ENCODE measurements at places on chromosomes 4 and X. TPM values are rescaled to one million over a fixed set of nuclear protein-coding genes. Genes with fewer than 3 reads are reported as not detected.
A peak's percentile ranks its signal among the peaks of the same experiment; 100 is the strongest.

ARMCX5 gene
- 17.0 TPM for total RNA-seq

PRICKLE3 gene
- 6.9 TPM for total RNA-seq

EXOC1L gene
- total RNA-seq, result not detected

PNMA6A gene
- 1.5 TPM for total RNA-seq

GABRQ gene
- 0.60 TPM for total RNA-seq

XKRX gene
- 0.30 TPM for total RNA-seq

DRD5 gene
- not detected for total RNA-seq

TMPRSS11B gene
- total RNA-seq, result not detected

GRCh38 chr4:37802068-37802666 lies 24.3 kb upstream of the PGM2 start:
- peak; percentile 81 for DNase-seq

- DNase-seq, result no peak
Observed at GRCh38 chr4:10130178-10130888, 13.7 kb upstream of the WDR1 start.

DNA sequence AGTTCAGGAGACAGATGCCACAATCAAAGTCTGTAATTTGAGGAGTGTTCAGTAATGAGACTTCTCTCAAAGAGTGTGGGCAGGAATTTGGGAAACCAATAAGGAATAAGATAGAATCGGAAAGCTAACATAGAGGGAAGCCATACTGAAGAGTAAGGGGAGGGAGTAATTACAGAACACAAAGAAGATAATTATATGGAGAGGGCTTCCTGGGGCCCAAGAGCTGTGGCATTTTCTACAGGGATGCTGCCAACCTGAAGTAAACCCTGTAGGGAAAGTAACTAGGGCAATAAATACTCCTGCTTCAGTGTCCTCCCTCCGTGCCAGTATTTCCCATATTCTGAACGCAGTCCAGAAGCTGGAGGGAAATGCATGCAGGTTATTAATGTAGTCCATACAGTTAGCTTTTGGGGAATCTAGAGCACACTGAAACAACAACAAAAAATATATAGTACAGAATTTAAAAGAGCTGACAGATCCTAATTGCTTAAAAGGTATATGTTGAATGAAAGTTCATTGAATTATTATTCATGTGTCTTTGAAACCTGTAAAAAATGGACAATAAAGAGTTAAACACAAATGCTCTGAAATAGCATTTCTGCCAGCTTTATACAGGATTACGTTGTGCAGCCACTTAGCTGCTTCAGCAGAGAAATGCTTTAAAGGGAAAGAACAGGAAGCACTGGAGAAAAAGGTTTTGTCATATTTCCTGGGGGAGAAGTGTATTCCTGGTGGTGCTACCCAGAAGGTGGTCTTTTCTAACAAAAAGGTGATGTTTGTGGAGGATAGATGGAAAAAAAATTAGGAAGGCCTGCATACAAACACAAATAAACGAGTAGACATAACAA lies 48.0 kb downstream of the CXXC4 start:
- DNase-seq, result no peak

DNA sequence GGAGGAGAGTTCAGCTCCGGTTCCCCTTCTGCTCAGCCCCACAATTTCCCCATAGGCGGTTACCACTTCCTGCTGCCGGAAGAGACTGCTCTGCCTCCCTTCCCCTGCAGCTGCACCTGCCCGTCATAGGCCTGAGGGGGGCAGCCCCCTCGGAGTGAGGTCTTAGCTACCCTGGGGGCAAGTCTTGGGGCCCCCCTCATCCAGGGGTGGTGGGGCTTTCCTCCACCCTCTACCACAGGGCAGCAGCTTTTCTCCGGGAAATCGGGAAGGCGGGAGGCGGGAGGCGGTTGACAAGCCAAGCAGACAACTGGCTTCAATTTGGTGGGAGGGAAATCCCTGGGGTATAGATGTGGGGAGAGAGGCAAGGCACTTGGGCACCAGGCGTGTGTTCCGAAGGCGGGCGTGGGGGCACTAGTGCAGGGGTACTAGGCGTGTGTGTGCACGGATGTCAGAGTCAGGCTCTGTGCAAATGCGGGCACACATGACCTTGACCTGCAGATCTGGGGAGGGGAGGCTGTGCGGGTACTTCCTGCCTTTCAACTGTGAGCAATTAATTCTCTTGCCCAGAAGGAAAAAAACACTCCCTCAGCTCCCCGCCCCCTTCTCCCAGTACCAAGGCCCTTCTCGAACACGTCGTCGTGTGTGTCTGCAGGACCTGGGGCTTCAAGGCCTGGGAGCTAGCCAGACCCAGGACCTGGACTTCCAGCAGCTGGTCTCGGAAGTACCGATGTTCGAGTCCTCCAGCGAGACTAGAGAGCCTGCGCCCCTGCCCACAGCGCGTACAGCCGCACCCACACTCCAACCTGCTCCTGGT lies 1.0 kb upstream of the ARHGAP4 start:
- DNase-seq, result peak; percentile 21

DNA sequence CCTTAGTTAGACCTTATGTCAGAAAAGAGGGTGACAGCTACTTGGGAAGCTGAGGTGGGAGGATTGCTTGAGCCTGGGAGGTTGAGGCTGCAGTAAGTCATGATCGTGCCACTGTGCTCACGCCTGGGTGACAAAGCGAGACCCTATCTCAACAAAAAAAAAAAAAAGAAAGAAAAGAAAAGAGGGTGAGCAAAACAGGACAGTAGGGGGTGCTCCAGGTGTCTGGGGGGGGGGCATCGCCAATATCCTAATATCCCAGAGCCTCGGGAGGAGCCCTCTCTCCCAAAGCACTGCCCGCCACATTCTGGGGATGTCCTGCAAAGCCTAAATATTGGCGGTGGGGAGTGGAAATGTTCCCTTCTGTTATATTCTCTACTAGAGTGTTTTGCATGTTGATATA lies 120.9 kb upstream of the TBL1X start:
- DNase-seq, result no peak

DNA sequence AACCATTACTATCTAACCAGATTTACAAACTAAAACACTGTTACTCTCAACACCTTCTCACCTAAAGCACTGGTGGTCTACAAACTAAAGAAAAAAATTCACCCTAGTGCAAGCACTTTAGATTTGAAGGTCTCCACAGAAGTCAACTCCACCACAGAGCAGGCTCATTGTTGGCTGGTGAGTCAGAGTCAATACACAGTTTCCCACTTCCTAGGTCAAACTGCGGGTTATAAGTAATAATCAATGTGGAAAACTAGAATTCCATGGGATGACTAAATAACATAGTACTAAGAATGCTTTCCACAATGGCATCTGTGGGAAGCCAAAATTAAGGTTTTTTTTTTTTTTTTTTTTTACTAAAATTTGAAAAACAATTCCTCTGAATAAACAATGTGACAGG lies 191.8 kb downstream of the PDGFC start:
- peak; percentile 96 for DNase-seq

DNA sequence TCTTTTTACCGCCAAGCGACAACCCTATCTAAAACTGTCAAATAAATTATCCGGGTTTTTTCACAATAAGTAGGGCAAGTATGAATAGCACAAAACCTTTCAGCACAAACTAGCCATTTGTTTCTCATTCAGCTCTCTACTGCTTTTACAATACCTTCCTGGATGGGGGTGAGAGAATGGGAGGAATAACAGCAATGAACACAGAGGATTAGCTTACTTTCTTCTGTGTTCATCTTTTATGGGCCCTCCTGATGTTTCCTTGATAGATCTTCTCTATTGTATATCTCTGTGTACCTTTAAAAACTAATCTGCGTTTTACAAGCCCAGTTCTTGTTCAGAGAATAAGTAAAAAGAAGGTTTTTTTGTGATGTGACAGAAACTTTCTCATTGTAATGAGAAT lies 55.3 kb upstream of the APELA start:
- no peak for DNase-seq

GRCh38 chr4:101222156-101222845 lies 125.0 kb downstream of the PPP3CA start:
- DNase-seq, result no peak

DNA sequence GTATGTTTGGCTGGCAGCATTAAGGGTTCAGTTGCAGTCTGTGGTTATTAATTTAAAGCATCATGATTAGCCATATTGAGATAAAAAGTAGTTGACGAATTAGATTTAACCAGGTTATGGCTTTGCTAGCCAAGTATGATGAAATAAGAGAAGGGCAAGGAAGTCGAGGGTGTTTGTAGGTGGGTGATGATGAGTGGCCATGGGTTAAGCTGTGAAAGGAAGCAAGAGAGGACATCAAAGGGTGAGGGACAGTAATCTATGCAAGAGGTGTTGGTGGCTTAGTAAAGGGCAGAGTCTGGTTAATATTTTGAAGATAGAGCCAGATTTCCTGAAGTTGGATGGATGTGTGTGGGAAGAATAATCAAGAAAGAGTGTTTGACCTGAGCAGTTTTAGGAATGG lies 44.5 kb downstream of the STIM2 start:
- DNase-seq, result no peak

GRCh38 chrX:40908026-40908425 lies 172.7 kb upstream of the MED14 start:
- DNase-seq, result peak; percentile 55

GRCh38 chrX:135984791-135985156 lies 461 bp upstream of the SLC9A6 start:
- no peak for DNase-seq

DNA sequence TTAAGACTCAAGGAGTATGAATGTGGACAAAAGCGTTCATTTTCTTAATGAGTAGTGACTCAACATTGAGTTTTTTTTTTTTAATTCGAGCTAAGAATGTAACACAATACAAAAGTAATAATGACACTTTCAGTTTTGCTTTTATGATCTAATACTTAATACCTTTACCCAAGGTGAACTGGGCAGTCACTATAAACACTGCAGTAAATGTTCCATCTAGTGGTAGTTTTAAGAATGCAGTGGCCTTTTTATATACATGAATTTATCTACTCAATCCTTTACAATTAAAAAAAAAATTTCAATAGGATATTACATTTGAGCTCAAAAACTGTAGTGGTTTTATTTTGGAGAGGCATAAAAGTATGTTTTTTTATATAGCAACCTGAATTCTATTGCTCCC lies 33.9 kb downstream of the PDK3 start:
- peak; percentile 36 for DNase-seq

GRCh38 chr4:177005674-177006230 lies 213.0 kb upstream of the VEGFC start:
- DNase-seq, result peak; percentile 62
